ENCODE measurements at places on chromosomes 6 and 20.

DNA sequence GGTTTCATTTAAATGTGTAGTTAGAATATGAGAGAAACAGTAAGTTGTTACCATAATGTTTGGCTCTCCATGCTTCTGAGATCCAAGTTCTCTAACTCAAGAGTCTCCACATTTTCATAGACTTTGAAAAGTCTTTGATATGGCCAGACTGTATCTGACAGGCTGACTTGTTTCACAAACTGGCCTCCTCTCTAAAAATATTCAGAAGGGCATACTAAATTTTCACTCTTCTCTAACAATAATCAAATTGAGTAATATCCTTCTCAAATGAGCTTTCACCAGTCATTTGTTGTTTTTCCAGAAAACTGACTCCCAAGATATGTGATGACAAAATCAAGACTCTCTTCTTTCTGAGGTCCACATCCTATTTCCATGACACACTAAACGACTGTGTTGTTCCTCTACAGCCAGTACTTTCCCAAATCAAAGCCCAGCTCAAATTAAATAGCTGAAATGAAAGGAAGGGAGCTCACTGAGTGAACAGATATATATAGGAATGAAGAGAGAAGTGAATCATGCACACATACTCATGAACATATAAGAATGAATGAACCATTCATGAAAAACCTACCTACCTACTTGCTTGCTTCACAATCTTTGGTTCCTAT lies 15.1 kb downstream of the HIVEP2 start:
- no peak for DNase-seq

- no peak for DNase-seq
Observed at GRCh38 chr6:15356179-15356578, 110.3 kb downstream of the JARID2 start.

DNA sequence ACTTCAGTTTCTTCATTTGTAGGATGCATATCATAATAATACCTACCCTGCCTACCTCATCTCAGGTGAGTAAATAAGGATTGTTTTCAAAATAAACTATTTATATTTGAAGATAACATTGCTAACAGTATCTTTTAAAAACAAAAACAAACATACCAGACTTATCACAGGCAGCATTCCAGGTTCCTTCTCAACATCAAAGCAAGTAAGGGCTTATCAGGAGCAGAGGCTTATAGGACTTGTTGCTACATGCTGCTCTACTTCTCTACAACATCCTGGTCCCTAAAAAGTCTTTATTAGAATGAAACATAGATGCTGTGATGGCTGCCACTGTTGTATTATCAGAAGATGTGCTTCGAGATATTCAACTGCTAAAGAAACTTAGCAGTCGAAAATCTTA lies 149.2 kb upstream of the PRDM1 start:
- no peak for DNase-seq

- peak; percentile 69 for DNase-seq
Observed at GRCh38 chr6:163679012-163679660, 264.6 kb downstream of the QKI start.

GRCh38 chr6:20630617-20631548 lies 96.6 kb downstream of the CDKAL1 start:
- DNase-seq = no peak

GRCh38 chr6:113190170-113190569 lies 667.0 kb upstream of the MARCKS start:
- no peak for DNase-seq

DNA sequence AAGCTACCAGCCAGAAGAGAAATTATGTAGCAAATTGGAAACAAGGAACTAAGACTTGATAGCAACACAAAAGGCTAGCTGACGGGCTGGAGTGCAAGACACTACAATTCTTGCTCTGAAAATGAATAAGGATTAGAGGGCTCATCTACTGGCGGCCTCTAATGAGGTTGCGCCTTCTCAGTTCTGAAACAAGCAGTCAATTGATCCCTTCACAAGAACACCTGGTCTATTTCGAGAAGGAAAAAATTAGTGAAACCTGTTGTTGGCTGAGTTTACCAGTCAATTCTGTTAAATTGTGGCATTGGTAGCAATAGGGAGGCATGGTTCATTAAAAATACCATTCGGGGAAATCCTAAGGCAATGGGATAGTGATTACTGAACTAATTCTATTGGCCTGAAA lies 74.8 kb upstream of the JARID2 start:
- DNase-seq = no peak

- DNase-seq = no peak
Observed at GRCh38 chr20:44187772-44188709, 1.1 kb upstream of the JPH2 start.

GRCh38 chr6:135465903-135466302 lies 31.6 kb downstream of the AHI1 start:
- DNase-seq = no peak

DNA sequence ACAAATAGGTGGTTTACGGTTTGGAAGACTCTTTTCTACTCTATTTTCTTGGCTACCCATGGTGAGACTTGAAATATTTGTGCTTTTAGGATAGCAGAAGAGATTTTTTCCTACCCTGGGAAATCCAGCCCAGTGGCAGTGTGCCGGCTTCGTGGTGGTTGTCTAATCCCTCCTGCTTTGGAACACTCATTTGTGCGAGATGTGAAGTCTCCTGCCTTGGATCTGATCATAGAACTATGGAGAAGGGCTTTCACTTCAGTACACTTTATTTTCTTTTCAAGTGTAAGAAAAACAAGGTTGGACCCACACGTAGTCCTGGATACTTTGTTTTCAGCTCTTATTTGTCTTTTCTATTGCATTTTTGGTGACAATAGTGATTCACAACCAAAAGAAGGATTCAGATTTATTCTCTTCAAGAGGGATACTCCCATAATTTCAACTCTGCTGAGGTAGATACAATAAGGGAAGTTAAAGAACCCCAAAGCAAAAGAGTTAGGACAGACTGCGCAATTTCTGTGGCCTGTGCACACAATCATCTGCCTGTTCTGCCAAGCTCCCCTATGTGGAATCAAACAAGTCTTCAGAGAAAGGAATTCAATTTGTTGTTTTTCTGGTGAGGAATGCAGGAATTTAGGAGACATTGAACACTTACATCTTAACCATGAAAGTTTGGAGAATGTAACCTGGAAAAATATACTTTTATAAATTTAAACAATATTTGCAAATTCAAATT lies 413.2 kb downstream of the GJA1 start:
- DNase-seq = no peak

- peak; percentile 88 for DNase-seq
Observed at GRCh38 chr6:80872199-80872950, 765.9 kb downstream of the BCKDHB start.

DNA sequence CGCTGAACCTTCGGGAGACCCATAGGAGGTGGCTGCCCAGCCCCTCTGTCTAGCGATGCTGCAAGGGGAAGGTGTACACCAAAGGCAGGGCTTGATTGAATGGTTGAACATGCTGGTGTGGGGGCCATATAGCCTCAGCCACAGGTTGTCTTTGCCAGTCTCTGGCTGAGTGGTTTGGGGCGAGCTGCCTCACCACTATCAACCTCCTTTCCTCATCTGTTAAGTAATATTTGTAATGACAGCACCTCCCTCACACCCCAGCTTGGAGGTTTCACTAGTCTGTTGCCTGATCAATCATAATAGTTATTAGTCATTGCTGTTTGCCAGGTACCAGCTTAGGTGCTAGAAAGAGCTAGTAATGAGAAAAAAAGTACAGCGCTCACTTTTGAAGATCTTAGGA lies 11.8 kb upstream of the ZNF831 start:
- peak; percentile 33 for DNase-seq

DNA sequence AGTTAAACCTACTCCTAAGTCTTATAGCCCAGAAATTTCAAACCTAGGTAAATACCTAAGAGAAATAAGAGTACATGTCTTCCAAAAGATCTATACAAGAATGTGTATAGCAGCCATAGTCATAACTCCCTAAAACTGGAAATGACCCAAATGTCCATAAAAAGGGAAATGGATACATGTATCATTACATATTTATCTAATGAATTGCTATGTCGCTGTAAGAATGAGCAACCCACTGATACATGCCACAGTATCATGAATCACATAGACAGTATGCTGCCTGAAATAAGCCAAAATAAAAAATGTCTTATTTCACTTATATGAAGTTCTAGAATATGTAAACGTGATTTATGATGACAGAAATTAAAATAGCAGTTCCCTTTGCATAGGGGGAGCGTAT lies 679.5 kb downstream of the MAFB start:
- DNase-seq = no peak

DNA sequence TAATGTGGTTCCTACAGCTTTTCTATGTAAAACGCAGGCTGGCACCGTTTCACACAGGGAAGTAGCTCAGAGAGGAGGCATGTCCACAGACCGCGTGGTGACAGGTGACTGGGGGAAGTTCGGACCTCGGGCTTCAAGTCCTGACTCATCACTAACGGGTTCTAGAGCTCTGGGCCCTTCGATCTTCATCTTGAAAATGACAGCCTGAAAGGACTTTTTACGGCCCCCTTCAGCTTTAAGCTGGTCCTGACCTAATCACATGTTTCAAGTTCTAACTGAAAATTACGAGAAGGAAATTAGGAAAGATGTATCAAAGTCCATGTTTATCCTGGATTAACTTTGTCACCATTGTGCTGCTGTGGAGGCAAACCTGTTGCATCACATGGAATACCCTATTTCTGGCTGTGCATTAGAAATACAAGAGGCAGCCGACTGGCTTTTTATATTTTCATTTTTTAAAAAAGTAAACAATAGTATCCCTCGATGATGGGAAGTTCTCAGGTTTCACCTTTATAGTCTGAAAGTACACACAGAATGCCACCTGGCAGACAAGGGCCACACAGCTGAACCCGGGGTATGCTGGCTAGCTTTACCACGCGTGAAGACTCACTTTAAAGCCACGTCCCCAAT lies 2.0 kb downstream of the MAN1A1 start:
- peak; percentile 65 for DNase-seq

DNA sequence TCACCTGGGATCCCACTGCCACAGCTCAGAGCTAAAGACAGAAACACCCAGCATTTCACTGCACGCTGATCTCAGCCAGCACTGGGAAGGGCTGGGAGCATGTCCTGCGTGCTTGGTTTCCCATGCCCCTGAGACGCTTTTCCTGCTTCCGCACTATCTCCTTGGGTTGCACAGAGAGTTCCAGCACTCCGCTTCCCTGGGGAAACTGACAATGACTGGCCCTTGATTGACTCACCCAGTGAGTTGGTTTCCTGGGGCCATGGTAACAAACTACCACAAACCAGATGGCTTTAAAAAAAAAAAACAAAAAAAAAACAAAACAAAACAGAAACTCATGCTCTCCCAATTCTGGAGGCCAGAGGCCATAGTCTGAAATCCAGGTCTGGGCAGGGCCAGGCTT lies 14.8 kb upstream of the MAS1L start:
- DNase-seq = no peak

DNA sequence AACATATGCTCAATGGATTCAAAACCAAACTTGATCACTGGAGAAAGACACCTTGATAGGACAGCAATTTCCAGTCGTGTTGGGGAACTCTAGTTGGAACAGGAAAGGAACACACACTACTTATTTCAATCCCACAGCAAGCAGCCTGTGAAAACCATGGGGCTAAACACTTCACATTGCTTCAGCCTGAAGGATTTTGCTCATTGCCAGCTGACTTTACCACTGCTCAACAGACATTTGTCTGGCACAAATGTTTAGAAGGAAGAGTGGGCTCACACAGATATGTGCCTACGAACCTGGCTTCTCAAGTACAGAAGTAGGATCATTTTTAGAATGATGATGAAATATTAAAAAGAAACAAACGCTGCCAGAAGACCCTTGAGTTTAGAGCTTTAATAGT lies 598.1 kb downstream of the PHF3 start:
- DNase-seq = no peak
